ENCODE measurements at places on chromosomes 2 and 18.

DNA sequence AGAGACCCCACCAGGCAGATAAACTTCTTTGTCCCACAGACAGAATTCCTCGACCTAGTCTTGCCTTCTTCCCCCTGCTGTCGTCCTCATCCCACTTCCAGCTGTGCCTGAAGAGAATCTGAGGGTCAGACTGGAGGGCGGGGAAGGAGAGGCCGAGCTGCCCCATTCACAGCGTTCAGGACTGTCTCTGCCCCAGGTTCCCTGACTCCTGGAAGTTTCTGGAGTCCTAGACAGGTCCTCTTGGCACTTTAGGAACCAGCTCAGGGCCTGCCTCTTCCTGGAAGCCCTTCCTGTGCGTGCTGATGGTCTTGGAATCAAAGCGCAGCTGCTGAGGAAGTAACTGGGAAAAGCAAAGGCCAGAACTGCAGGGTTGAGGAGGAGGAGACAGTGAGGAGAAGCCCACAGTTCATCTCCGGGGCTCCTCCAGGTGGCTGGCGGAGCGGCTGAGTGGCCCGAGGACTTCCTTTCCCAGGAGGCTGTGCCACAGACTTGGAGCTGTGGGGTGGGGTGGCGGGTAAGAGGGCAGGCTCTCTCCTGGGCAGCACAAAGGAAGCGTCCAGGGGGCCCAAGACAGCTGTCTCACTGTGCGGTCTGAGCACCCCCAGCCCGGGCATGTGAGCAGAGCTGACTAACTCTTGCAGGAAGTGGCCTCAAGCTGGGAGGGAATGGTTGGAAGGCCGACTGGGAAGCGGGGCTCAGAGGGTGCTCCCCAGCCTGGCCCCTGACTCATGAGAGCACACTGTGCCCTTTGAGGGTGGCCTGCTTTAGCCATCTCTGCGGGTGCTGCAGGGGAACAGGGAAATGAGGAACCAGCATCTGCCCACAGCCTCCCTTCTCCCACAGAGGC, 39.5 kb downstream of the SDC1 start:
- no peak for DNase-seq

GRCh38 chr2:8282858-8283252, 399.0 kb upstream of the ID2 start:
- DNase-seq: no peak

DNA sequence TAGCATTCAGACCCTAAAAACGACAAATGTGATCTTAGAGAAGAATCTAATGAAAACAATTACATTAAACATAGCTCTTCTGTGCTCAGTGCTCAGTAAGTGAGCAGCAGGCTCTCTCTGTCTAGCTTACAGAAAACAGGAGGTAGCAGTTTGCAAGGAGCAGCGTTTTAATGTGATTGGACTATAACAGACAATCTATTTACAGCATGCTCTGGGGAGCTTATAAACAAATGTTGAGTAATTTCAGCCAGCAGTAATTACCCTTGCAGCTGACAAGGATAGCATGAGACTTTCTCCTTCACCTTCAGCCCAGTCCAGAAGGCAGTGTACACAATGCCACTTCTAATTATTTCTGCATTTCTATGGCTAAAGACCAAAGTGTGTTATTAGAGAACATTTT, 270.4 kb downstream of the FIGN start:
- DNase-seq: no peak

DNA sequence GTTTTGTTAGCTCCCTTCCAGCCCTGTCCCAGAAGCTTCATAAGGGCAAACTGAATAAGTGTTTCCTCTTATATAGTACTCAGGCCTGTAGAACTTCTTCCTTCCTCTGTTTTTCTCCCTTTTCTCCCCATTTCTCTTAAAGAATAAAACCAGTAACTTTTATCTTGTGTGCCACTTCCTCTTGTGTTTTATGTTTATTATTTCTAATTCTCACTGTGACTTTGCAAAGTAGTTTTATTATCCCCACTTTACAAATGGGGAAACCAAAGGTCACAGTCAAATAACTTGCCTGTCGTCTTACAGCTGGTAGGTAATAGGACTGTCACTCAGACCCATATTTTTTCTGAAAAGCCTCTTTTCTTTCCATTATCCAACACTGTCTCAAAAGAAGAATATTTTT, 42.4 kb downstream of the RBBP8 start:
- no peak for DNase-seq
